ENCODE measurements at places on chromosomes 3 and 15.
A peak's percentile ranks its signal among the peaks of the same experiment; 100 is the strongest.

- no peak for DNase-seq
Measured at GRCh38 chr3:96753124-96753523, 61.3 kb upstream of the EPHA6 start.

- DNase-seq: no peak
Measured at GRCh38 chr3:15585111-15585845, 16.1 kb downstream of the HACL1 start.

DNA sequence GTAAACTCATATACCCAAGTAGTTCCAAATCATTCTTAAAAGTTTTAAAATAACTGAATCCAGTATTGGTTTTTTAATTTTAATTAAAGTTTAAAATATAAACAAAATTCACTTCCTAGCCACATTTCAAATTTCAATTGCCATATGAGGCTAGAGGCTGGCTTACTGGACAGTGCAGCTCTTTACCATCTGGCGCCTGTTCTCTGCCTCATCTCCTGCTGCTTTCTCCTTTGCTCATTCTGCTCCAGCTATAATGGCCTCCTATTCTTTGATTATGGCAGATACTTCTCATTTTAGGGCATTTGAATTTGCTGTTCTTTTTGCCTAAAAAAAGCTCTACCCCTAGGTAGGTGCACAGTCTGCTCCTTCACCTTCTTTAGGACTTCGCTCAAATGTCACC, 19.1 kb downstream of the ARMC8 start:
- DNase-seq: no peak

GRCh38 chr15:52191207-52191606, at the start of gene GNB5:
Gene GNB5, minus strand, starts transcription at chr15:52191392. Its CDS starts 6,716 bp downstream, at chr15:52184676.
- no peak for DNase-seq

DNA sequence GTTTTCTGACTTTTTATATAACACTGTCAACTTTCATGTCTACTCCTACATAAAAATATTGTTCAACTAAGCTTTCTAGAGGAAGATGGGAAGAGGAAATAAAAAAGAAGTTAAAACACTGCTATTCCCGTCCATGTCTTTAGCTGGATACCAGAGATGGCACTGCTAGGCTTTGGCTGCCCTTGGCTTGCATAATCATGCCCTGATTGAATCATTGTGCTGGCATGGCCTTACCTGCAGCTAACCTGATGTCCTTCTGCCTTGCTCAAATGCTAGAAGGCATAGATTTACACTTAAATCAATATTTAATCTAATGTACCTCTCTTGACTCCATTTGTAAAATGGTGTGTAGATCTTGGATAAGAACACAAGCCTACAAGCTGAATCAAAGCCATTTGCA, 539.7 kb upstream of the IL12A start:
- DNase-seq: no peak

DNA sequence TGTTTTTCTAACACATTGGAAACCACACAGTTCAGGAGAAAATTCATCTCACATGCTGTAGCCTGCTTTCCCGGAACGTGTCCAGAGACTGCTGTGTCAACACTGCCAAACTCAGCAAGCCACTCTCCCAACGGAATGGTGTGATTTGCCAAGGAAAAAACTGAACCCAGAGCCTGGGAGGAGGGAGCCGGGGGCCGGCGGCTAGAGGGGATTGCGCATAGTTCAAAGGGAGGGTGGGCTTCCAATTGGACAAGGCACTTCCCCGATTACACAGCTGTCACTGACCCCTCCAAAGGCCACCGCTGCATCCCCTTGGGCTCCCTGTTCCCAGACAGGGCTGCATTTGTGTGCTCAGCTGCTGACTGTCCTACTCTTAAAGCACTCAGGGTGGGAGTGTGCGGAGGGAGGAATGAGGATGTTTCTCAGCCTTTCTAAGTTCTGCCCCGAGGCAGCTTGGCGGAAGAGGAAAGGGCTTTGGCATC, 256.2 kb downstream of the ZNF621 start:
- no peak for DNase-seq

- DNase-seq: peak; percentile 82
Measured at GRCh38 chr3:124824286-124824915, 62.8 kb downstream of the ITGB5 start.

Measured in amniotic epithelial cell (primary cell).